ENCODE measurements at places on chromosomes 6 and 20.

DNA sequence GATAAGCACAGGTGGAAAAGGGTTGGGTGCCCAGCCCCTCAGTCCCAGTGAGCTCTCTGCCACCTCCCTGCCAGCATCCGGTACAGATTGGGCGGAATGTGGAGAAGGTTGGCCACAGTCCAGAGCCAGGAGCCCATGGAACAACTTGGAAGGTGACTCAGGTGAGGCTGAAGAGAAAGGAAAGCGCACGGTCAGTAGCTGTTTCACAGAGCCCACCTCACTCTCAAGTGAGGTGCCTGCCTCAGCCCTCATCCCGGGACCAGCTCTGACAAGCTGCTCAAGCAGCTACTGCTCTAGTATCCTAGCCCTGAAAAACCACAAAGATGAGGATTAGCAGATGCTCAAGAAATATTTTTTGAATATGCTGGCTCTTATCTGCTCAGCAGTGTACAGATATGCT lies 1.1 kb upstream of the MMP24OS start:
- no peak for DNase-seq

DNA sequence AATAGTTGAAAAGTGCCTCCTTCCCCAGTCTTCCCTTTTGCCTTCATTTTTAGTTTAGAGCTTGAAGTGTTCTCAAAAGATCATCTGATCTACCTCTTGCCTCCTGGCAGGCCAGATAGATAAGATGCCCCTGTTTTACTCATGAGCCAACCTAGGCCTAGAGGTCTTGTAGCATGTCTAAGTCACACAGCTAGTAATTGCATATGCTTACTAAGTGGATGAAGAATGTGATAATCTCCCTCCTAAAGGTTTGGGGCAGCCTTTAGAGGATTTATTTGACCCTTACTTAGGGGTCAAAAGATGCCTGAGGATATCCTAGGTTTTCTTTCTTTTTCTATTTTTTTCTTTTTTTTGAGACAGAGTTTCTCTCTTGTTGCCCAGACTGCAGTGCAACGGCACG lies 2.1 kb downstream of the C6orf141 start:
- DNase-seq = no peak

DNA sequence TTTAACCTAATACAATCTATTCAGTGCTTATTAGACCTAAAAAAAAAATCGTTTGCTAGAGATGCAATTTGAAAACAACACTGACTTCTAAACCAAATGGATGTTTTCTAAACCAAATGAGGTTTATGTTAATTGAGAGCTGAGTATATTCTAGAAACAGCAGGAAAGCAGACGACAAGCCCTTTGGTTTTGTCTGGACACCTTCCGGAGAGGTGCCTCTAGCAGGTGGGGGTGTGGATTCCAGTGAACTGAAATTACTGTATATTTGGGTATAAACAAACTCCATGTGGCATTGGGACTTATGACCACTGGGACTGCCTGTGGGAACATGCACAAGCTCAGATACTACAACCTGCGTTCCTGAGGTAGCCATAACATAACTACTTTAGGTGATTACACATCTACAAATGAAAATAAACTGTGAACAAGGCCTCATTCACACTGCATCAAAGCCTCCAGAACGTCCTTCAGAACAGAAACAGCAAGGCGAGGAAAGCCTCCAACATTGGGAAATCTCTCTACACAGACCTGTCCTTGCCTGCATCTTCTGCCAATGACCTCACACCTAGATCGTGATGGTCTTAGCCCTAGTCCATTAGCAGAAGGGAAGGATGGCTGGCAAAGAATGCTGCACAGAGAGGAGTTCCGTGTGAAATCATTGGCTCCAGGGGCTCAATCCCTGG lies 206.8 kb upstream of the FOXQ1 start:
- no peak for DNase-seq

DNA sequence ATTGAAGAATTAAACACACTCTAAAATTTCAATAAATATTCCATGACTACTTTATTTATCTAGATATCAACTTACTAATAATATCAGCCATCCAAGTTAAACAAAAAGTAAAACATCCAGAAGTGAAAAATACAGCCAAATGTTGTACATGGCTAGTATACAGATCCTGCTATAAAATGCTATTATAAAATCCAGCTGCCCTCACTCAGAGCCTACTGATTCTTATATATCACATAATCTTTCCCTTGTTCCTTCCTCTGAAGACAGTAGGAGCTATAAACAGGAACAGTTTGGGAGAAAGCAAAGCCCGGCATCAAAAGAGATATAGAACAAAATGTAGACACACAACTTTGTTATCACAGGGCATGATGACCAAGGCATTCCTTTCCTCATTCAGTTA lies 212.9 kb downstream of the PLCB4 start:
- DNase-seq = no peak

DNA sequence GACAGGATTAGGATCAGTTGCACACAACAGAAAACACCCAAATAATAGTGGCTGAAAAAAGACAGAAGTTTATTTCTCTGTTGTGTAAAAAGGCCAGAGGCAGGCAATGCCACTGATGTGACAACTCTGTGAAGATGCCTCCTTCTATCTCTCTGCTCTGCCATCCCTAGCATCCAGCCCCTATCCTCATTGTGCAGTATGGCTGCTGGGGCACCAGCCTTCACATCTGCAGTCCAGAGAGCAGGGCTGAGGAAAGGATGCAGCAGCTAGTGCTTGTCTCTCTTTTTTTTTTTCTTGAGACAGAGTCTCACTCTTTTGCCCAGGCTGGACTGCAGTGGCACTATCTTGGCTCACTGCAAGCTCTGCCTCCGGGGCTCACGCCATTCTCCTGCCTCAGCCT lies 6.4 kb upstream of the ADA start:
- DNase-seq = no peak
